ENCODE measurements at places on chromosomes 3 and 15.

DNA sequence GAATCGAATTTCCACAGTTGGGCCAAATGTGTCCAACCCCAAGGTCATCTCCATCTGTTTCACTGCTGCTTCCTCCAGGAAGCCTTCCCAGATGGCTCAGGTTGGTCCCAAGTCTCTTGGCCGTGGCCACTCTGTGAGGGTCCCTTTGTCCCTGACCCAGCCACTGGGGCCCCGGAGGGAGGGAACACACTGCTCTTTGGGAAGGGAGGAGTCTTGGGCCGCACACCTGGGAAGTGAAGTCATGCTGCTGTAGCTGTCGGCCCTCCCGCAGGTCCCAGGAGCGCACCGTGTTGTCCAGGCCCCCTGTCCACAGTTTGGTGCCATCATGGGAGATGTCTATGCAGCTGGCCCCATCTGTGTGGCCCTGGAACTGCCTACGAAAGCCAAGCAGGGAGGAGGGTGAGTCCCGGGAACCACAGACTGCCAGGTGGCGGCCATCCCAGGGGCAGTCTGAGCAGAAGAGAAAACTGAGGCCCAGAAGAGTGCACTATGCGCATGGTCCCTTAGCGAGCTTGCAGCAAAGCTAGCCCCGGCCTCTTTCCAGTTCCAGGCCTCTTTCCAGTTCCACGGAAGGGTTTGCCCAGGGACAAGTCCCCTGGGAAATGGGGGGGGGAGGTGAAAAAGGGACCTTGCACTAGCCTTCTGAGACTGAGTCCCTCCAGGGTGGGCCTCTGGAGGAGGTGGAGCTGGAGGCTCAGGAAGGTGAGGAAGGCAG is 44.6 kb downstream of the TLE3 start:
- DNase-seq: no peak

DNA sequence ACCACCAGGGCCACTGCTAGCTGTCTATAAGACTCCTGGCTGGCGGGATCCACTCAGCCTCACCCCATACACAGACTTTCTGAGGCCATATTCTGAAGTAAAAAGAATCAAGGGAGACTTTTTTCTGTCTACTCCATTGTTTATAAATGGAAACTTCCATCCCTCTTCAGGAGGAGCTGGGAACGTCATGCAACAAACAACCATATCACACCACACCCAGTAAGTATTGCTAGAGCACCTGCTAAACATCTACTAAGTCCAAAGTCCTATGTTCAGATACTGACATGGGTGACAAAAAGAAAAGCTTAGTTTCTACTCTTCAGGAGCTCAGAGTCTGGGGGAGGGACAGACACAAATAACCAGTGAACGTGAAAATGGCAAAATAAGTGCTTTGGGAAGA is 324.8 kb upstream of the ONECUT1 start:
- no peak for DNase-seq

DNA sequence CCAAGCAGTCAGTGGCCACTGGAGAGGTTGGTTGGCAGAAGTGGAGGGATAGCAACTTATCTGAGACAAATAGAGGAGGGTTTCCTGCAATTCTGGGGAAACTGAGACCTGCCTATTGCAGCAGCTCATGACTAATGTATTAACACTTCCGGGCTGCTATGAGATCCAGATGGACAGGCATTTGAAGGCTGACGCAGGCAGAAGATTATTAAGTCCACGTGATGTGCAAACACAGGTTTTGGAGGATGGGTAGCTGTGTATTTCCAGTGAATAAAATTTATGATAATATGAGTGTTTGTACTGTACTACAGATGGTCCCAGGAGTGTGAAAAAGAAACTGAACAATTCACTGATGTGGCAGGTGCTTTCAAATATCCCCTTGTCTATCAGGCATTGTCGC is 28.5 kb upstream of the CFAP161 start:
- DNase-seq: no peak

DNA sequence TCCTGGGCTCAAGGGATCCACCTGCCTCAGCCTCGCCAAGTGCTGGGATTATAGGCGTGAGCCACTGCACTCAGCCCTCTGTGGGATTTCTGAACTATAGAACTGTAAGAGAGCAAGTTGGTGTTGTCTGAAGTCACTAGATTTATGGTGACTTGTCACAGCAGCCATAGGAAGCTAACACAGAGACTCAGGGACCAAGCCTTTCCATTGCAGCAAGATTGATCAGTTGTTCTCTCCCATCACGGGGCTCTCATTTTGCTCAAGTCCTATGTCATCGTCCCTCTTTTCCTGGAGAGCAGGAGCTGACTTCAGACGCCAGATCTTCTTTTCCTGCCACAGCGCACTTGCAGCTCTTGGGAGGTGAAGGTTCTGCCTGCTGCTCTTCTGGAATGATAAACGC is 61.0 kb downstream of the APBA2 start:
- DNase-seq: no peak

DNA sequence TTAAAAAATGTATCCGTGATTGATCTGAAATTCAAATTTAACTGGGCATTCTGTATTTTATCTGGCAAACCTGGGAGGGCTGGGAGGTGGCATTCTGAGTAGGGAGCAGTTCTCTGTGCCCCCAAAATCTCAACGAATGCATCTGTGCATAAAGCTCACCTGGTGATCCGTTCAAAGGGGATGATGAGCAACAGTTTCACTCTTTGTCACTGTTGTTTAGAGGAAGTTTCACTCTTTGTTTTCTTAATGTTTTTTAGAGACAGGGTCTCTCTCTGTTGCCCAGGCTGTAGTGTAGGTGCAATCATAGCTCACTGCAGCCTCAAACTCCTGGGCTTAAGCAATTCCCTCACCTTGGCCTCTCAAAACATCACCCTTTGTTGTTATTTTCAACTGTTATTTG is 186.7 kb downstream of the SSR3 start:
- DNase-seq: no peak

GRCh38 chr15:84862214-84862975 is 22.1 kb upstream of the SLC28A1 start:
- no peak for DNase-seq

DNA sequence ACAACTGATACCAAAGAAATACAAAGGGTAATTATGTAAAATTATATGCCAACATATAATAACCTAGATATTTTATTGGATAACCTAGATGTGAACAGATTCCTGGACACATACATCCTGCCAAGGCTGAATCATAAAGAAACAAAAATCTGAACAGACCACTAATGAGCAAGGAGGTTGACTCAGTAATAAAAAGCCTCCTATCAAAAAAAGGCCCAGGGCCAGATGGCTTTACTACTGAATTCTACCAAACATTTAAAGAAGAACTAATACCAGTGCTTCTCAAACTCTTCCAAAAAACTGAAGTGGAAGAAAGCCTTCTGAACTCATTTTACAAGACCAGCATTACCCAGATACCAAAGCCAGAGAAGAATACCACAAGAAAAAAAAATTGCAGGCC is 32.4 kb downstream of the THBS1 start:
- DNase-seq: no peak

DNA sequence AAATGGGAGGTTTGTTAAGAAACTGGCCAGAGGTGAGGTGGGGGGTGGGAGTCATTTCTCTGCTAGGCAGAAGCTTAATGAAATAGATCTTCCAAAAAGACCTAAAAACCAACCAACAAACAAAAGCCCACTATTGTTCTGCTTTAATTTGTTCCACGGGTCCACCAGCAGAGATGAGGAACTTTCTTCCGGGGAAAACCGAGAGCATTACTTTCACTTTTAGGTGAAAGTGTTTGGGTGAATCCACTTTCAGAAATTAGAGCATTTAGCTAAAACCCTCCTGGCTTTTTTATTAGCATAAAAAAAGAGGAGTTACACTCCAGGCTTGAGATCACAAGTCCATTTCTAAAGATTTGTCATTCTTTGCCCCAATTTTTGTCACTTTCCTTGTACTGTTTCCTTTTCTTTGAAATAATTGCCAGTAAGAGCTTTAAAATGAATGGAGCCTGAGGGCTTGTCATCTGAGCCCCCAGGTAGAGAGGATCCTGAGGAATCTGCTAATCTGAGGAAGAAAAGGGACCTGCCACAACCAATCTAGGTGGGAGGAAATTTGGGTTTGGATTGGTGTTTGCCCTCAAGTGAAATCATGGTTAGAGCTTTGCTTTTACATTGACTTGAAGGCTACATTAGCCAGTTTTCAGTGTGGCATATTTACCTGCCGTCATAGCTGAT is 667.6 kb downstream of the NAALADL2 start:
- DNase-seq: no peak

GRCh38 chr3:72405943-72406566 is 442.2 kb downstream of the SHQ1 start:
- DNase-seq: no peak

- no peak for DNase-seq
These were observed 143.1 kb downstream of the MYLK start for GRCh38 chr3:123741041-123741511.

DNA sequence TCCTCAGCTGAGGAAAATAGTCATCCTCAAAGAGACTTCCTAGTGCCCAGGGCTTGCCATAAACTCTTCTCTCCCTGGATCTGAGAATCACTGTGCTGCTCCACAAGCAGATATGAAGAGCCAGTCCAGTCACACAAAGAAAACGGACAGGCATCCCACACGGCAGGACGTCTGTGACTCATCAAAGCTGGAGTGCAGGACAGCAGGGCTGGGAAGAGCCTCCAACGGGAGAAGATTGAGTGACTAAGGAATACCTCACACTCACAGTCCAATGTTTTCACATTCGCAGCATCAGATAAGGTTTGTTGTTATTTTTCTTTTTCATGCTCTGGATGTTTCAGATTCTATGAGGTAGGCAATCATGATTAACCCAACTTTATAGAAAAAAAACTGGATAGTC is 57.8 kb downstream of the NEK10 start:
- no peak for DNase-seq

DNA sequence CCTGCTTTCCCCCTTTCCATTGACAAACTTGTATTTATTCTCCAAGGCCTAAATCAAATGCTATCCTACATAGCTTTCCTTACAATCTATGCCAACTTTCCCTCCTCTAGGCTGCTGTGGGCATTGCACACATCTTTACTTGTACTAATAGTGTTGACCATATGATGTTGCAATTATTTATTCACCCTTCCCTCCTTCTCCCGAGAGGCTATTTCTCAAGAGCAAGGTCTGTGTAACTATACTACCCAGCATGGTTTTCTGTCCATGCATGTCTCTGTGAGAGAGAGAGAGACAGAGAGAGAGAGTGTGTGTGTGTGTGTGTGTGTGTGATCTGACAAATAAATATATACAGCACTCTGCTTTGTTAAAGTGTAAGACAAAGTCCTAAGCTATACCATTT is 63.8 kb downstream of the GTPBP8 start:
- DNase-seq: no peak

Measured in stimulated activated CD8-positive, alpha-beta memory T cell treated with anti-CD3 and anti-CD28 coated beads, Interleukin-4, amount 100 ng/mL, for 48 hours (primary cell).